ENCODE measurements at places on chromosomes 13 and 19. TPM values are rescaled to one million over a fixed set of nuclear protein-coding genes. Genes with fewer than 3 reads are reported as not detected.

The RASGRP4 gene
- total RNA-seq = 3.5 TPM

DNA sequence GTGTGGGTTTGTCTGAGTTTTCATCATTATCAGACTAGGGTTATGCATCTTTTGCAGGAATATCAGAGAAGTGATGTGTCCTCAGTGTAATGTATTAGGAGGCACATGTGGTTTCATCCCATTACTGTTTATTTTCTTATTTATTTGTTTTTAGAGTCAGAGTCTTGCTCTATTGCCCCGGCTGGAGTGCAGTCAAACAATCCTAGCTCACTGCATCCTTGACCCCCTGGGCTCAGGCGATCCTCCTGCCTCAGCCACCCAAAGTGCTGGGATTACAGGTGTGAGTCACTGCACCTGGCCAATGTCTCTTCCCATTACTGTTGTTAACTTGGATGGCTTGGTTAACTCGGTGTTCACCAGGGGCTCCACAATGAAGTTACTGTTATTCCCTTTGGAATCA is 67.4 kb downstream of the MAP4K1 start:
- DNase-seq = no peak

The C1QTNF9 gene
- total RNA-seq = not detected

DNA sequence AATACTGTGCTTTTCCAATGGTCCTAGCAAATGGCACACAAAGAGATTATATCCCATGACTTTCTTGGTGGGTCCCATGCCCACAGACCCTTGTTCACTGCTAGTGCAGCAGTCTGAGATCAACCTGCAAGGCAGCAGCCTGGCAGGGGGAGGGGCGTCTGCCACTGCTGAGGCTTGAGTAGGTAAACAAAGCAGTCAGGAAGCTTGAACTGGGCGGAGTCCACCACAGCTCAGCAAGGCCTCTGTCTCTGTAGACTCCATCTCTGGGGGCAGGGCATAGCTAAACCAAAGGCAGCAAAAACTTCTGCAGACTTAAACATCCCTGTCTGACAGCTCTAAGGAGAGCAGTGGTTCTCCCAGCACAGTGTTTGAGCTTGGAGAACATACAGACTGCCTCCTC is 82.9 kb downstream of the ZNF737 start:
- no peak for DNase-seq

The TMEM255B gene
- 0.99 TPM for total RNA-seq

The METTL21C gene
- not detected for total RNA-seq

DNA sequence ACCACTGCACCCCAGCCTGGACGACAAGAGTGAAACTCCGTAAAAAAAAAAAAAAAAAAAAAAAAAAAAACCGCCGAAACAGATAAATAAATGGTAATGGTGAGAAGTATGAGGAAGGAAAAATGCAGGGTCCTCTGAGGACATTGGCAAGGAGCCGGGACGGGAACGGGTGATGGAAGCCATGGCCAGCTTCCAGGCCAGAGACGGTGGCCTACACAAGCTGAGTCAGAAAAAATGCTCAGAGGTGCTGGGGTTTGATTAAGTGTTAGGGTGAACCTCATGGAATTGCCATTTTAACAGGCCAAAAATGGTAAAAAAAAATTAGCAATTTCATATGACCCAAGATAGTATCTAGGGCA is 866 bp upstream of the ZSWIM4 start:
- DNase-seq = peak; percentile 94

DNA sequence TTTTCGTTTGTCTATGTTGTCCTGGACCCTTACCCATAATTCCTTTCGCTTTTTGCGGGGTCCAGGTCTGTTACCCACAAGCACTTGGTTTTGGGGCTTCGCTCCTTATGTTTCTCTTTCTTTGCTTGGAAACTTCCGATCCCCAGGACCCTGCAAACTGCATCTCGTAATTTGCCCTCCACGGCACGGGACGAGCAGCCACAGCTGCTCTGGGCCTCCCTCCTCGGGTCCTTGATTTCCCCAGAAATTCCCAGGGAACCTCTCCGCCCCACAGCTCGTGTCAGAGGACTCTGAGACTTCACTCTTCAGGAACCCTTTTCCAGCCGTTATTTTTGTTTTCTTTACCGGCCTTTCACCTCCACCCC is 599 bp downstream of the SNRNP70 start:
- no peak for DNase-seq

DNA sequence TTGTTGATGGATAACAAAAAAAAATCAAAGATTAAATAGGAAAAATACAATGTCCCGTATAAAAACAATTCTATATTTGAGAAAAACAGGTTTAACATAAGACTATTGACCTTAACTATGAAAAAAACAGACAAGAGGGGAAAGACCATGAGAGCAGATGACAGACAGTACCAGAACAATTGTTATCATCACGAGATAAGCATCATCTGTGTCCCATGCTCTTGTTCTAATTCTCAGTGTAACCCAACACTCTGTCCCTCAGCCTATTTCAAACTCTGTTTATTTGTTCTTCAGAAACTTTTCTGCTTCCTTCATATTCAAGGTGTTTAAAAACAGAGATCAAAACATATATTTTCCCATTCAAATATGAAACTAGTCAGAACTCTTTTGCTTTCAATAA is 216.4 kb downstream of the PCDH9 start:
- DNase-seq = no peak

DNA sequence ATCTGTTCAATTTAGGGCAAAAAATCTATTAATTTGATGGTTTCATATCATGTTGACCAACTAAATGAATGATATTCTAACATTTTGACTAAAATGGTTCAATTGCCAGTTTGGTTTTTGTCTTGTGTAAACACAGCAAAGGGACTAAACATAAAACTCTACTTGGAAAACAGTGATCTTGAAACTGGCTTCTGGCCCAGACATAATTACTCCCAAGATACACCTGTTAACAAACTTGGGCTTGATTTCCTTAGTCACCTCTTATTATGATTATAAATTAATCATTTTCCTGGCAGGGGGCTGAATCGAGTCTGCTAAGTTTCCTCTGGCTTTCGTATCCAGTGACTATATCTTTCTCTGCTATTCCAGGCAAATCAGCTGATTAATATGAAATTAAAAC is 78.0 kb upstream of the OXGR1 start:
- DNase-seq = no peak

Data from sigmoid colon (tissue), 7 donors.